ENCODE measurements at places on chromosomes 12 and 14.

DNA sequence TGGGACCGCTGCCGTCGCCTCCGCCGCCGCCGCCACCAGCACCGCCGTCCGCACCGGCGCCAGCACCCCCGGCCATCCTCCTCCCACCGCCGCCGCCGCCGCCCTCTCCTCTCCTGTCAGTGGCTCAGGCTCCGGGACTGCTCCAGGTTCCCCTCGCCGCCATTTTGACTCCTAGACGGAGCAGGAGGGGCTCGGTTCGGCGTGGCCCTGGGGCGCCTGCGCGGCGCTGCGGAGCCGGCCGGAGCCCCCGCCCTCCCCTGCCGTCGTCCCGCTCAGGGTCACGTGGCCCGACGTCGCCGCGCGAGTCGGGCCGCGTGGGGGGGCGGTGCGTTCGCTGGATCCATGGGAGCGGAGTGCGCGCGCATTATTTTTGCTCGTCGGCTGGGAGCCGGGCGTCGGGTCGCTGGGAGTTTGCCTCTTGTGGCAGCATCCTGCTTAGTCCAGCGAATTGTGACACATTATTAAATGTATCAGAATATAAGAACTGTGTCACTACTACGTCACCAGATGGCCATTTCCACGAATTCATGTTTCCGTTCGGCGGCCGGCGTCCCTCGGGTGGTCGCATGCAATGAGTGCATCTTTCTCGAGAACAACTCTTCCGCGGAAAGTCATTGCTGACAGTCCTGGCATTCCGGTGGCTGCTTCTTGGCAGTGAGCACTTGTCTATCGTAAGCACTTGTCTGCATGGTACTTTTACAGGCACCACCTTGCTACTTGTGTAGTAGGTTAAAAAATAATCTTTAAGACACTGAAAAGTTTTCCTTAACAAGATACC, at the start of gene BTBD7:
TSS of gene BTBD7 (minus strand) at position 184 of the 778 bp plus-strand sequence. CDS start 36,985 bp downstream, outside the sequence.
- DNase-seq: peak; percentile 89

- DNase-seq: no peak
These were observed 5.8 kb downstream of the PPP1R12A start for GRCh38 chr12:79929065-79929464.

- DNase-seq: no peak
These were observed 286.4 kb upstream of the TMEM132C start for GRCh38 chr12:127980585-127980984.

DNA sequence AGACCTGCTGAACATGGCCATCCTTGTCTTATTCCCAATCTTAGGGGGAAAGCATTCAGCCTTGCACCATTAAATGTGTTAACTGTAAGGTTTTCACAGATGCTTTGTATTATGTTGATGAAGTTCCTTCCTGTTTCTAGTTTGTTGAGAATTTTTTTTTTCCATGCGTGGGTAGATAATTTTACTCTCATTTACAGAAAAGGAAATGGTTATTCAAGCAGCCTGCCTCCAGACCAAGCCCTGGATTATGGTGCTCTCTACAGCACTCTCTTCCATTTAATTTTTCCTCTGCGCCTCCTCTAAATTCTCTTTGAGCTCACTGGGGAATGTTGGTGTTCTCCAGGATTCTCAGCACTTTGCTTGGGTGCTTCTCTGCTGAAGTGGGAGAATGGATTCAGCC, 179.3 kb upstream of the PZP start:
- DNase-seq: no peak

DNA sequence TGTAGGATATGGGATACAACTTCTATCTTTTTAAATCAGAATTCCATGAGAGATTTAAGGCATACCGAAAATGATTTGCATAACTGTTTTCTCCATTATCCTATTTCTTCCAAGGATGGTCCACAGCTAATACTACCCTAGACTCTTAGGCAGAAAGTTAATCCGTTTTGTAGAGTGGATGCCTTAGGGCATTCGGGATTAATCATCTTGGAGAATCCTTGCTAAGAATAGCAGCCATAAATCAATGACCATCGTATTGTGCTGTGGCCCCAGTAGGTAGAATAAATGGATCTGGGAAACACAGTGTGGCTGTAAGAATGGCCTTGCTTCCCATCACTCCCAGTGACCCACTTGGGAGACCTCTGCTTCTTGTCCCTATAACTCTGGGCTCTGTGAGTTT, 99.6 kb downstream of the SSPN start:
- DNase-seq: no peak

GRCh38 chr14:51463461-51463860, 188.2 kb upstream of the FRMD6 start:
- DNase-seq: no peak

- DNase-seq: no peak
These were observed 29.4 kb downstream of the PLEKHA5 start for GRCh38 chr12:19158923-19159322.

DNA sequence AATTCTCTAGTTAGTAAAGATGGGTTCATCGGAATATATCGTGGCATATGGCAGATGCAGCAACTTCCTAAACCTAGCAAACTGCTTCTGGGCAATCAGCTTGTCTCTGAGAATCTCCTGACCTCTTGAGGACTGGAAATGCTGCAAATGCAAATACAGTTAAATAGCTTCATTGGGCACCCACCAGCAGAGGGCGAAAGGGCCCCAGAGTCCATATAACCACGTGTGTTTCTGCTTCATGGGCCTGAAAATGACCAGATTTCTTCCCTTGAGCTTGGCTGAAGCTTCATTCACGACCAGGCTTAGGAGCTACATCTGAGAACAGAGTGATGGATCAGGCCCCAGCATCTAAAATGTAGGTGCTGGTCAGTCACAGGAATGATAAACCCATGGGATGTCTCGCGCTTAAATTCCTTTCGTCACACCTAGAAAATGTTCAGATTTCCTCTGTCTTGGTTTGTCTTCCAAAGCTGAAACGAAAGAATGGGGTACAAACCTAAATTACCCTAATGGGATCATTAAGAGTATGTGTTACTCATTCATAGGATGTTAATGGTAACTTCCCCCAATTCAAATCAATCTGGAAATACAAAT, 1482.5 kb upstream of the TMEM132C start:
- peak; percentile 29 for DNase-seq

- no peak for DNase-seq
These were observed 364.5 kb upstream of the DIO2 start for GRCh38 chr14:80575763-80576162.

- DNase-seq: no peak
These were observed 4.0 kb downstream of the CPSF6 start for GRCh38 chr12:69243099-69244084.

GRCh38 chr12:76084863-76085519, 506 bp upstream of the NAP1L1 start:
- no peak for DNase-seq

GRCh38 chr12:34105392-34105933, 83.2 kb downstream of the ALG10 start:
- no peak for DNase-seq

DNA sequence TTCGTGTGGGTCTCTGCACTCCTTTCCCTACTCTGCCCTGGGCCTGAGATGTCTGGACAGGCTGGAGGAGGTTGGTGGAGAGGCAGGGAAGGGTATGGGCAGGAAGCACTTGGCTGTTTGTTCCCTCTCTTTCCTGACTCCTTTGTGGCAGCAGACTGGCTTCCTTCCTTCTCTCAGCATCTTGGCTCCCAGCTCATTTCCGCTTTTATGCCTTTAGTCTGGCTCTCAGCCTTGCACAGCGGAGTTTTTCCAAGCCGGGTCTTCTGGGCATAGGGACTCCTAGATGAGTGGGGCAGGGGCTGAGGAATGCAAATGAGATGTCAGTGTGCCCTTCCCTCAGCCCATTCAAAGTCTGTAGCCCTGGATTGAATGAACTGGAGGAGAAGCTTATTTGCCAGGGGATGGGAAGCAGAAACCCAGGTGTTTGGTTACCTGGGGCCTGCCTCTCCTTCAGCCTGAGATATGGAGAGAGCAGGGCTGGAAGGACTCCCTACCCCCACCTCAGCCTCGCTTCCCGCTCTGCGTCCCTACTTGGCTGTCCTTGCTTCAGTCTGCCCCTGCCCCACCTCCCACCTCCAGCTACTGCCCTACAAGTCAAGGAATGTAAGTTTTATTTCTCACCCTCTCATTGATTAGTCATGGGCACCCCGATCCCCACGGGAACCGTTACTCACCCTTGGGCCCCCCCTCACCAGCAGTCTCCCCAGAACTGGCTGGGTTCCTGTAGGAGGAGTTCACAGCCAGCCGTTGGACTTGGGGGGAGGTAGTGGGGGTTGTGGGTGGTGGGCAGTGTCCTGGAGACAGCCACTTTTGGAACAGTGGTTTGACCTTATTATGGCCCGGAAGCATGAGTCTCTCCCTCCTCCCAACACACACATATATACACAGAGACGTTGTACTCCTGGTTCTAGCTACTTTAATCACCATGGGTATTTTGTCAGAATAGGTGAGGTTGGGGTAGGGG, 9.3 kb upstream of the ITGA5 start:
- no peak for DNase-seq

GRCh38 chr12:91833780-91834359, 311.8 kb downstream of the BTG1 start:
- no peak for DNase-seq

- no peak for DNase-seq
These were observed 49.3 kb downstream of the NDUFA12 start for GRCh38 chr12:94954029-94954685.

DNA sequence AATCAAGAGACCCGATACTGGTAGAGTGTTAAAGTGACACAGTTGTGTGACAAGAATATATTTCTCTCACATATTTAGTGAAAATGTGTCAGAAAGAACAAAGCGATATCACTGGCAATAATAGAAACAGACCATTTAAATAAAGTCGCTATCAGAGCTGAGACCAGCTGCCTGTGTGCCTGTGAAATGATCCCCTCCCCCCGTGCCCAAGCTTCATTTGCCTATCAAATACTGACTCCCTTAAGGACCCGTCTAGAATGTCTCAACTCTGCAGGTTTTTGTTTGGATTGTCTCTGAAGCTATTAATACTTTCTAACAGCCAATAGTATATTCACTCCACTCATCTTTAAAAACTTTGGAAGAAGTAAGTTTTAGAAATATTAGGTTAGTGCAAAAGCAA, 98.9 kb downstream of the EGLN3 start:
- DNase-seq: no peak

DNA sequence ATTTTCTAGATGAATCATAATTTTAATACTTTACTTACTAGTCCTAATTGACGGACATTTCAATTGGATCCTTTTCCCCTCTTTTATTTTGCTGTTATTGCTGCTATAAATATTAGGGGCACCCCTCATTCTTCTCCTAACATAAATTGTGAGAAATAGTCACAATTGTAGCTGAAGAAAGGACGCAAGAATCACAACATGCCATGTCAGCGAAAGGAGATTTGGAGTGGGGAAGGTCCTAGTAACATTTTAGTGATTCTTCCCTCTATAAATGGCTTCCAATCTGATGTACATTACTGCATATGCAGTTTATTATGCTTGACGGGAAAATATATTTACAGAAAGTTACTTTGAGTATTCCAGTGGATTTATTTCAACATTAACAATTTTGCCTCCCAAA, 7.7 kb upstream of the PLEKHH1 start:
- no peak for DNase-seq

DNA sequence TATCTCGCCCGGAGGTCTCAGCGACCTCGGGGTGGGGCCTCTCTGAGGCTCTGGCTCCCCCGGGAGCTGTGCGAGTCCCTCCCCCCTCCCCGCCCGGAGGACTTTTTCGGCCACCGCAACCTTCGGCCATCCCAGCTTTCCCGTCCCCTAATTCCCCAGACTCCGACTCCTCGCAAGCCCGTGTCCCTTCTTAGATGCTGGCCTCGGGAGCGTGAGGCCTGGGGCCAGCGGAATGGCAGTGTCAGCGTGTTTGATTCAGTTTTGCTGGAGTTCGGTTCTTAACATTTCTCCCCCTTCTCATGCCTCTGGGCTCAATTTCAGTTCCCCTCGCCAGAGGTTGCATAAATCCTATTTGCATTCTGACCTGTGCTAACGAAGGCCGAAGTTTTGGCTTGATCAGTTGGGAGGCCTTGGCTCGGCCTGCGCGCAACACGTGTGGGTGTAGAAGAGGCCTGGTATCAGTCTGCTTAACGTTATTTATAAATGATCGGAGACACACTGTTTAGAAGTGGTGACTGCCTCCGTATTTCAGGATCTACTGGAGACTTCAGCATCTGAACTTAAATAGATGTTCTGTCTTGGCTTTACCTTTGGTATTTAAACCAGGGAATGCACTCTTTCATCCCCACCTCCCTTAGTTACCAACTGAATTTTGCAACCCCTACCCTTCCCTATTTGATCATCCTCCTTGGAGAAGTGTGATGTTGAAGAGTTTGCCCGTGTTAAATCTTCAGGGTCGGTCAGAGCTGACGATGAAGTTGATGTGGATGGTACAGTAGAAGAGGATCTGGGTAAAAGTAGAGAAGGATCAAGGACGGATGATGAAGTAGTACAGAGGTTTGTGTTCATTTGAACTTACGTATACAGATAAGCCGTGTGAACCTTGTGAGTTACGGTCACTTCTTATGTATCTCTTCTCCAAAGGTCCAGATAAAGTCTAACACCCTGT, 851 bp downstream of the HSP90B1 start:
- DNase-seq: no peak

- DNase-seq: no peak
These were observed 67.6 kb upstream of the GNG2 start for GRCh38 chr14:51792809-51793208.

DNA sequence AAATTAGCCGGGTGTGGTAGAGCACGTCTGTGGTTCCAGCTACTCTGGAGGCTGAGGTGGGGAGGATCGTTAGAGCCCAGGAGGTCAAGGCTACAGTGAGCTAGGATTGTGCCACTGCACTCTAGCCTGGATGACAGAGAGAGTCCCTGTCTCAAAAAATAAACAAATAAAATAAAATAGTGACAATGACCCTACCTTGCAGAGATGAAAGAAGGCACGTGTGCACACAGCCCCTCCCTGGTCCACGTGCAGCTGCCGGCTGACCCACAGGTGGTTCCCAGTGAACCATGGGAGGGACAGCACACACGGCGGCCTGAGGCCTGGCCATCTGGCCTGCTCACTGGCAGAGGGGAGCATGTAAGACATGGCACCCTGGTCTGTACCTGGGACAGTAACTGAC, 4.7 kb downstream of the HHIPL1 start:
- no peak for DNase-seq

GRCh38 chr12:51076236-51076930, 7.0 kb downstream of the CSRNP2 start:
- DNase-seq: no peak

GRCh38 chr14:61528591-61529021, 166.7 kb upstream of the HIF1A start:
- DNase-seq: no peak

DNA sequence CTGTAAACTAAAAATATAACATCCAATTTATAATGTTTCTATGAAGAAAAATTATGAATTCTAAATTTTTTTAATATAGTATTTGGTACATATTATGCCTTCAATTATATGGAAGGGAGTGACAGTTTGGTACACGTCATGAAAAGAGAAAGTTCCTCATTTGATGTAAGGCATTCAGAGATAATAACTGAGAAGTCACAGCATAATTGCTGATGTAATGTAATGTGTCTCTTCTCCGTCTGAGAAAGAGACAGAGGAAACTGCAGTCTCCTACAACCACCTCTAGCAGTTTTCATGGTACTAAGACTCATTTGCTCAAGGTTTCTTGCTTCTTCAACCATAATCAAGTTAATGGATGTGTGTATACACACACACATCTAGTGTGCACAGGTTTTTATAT, 2.3 kb upstream of the CD69 start:
- no peak for DNase-seq
